ENCODE measurements at places on chromosomes 11 and 22. TPM values are rescaled to one million over a fixed set of nuclear protein-coding genes. Genes with fewer than 3 reads are reported as not detected.

LDHA gene
- 586 TPM for total RNA-seq

DNA sequence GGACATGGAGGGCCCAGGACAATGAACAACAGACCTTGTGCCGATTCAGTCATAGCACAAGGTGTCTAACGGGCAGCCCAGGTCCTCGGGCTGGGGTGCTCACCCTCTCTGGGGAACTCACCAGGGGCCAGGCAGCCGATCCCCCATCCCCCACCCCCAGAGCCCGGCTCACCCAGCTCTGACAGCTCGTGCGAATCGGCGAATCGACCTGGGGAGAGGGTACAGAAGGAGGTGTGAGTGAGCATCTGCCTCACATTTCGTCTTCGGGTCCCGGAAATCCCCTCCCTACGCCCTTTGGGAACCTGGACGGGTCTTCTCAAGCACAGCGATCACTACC lies 423 bp downstream of the PEX16 start:
- no peak for DNase-seq

DNA sequence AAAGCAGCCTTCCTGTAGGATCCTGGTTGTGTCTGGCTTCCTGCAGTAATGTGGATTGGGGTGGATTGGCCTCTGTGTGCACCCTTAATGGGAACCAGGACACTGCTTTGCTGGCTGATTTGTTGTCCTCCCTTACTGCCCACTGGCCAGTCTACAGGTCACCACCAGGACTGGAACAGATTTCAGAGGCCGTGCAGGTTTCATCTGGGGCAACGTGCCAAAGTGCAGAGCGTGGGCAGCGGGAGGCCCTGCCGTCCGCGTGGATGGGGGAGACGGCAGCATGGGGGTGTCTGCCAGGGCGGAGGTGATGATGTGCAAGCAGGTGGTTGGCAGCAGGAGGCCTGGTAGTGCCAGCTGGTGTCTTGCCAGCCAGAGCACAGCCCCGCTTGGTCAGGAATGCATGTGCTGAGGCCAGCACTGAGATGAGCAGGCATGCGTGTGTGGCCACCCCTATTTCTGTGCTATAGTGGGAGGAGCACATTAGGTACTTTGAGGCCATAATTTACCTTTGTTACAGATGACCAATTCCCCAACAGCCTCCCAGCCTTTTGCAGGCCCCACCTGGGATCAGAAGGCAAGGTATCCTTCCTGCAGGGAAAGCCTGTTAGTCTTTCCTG lies 24.3 kb downstream of the BCR start:
- no peak for DNase-seq

DNA sequence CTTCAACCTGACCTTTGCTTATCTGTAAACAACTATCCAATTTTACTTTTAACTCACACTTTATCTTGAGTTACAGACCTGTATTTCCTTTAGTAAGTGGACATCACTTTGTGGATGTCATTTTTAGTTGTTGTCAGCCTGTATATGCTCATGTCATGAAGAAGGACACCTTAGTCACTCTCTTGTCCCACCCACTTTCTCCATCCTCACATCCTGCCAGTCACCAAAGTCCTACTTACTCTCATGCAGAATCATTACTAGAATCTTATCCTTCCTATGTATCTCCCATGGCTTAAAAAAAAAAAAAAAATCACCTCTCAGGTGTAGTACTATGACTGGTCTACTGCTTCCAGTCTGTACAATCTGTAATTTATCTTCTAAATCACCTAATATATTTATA lies 43.3 kb downstream of the SESN3 start:
- DNase-seq = no peak

DNA sequence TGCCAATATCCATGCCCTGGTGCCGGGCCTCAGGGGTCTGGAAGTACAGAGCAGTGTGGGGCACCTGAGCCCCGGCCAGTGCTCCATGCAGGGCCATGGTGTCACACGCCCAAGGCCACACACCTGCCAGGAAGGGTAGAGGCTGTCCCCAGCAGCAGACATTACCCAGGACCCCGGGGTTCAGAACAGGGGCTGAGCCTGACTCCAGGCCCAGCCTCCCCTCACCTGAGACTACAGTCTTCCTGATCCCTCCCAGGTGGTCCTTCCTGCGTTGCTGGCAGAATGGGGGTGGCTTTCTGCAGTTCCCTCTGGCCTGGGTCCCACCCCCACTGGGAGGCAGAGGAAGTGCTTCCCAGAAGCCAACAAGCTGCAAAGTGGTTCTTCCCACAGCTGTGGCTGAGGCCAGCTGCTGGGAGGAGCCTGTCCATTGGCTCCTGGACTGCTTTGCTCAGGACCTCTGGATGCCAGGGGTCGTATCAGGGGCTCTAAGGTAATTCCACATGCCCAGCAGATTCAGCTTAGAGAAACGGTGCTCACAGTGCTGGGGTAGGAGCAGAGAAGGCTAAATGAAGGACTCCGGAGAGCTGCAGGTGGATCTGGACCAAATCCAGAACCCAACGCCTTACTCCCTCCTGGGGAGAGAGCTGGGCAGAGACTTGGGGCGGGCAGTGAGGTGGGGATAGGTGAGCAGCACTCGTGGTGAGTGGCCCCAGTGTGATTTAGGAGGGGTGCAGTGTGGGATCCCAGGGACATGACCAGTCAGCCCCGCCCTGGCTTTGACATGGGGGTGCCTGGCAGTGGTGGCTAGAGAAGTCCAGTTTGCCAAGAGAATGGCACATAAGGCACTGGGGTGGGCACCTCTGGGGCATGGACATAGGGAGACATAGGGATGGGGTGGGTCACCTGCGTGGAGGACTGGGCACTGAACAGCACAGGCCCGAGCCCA lies 12.6 kb downstream of the TCIRG1 start:
- no peak for DNase-seq

GRCh38 chr11:131223198-131223991 lies 147.0 kb upstream of the NTM start:
- no peak for DNase-seq

DNA sequence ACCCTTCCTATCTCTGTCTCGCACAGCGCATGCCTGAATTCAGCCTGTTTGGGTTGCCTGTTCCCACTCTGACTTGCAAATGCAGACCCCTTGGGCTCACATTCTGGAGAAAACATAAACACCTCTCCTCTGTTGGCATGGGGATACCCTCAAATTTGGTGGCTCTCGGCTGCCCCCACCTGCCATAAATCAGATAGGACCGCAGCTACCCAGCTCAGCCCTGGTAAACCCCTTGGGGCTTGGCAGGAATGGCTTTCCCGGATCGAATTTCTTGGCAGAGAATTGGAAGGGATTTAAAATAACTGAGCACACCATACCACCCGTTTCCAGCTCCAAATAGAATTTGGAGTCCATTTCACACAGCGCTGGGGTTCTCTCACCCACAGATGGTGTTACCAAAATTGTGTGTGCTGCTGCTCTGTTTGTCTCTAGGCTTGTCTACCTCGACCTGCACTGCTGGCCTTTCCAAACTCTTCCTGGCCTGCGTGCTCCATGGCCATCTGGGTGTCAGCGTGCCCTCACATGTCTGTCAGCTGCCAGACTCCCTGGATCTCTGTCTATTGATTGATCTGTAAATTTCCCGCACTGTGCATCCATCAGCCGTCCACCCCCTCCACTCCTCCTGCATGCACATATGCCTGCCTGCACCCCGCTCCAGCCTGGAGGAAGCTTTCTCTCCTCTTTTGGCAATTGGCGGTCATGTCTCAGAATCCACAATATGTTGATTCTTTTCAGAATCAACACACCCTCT lies 134.0 kb downstream of the NTM start:
- no peak for DNase-seq

- peak; percentile 11 for DNase-seq
Measured at GRCh38 chr22:19122752-19123492, 710 bp upstream of the DGCR2 start.

- no peak for DNase-seq
Measured at GRCh38 chr11:114258696-114259095, 37.5 kb upstream of the NNMT start.
